ENCODE measurements at places on chromosomes 5 and 9.
A peak's percentile ranks its signal among the peaks of the same experiment; 100 is the strongest.

- DNase-seq: no peak
Measured at GRCh38 chr9:34059281-34059680, 10.6 kb upstream of the UBAP2 start.

- DNase-seq: no peak
Measured at GRCh38 chr5:608429-609370, 3.4 kb upstream of the CEP72 start.

- peak; percentile 58 for DNase-seq
Measured at GRCh38 chr9:92664394-92665152, 5.4 kb downstream of the IPPK start.

GRCh38 chr5:88836195-88836838 lies 46.7 kb downstream of the MEF2C start:
- no peak for DNase-seq

DNA sequence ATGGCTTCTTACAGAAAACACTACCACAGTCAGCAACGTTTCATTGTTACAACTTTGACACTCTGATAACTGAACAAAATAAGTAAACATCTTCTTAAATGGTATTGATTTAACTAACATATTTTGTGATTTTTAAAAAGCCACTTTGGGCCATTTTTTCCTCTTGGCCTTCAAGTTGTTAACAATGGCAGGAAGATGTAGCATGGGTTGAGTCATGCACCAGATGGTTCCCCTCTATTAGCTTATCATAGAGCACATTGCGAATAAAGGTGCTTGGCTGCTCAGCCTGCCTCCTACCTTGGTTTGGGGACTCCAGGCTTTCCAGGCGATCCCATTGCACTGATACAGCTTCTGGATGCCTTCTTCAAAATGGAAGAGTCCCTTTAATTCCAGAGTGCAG lies 24.1 kb upstream of the CER1 start:
- DNase-seq: no peak

DNA sequence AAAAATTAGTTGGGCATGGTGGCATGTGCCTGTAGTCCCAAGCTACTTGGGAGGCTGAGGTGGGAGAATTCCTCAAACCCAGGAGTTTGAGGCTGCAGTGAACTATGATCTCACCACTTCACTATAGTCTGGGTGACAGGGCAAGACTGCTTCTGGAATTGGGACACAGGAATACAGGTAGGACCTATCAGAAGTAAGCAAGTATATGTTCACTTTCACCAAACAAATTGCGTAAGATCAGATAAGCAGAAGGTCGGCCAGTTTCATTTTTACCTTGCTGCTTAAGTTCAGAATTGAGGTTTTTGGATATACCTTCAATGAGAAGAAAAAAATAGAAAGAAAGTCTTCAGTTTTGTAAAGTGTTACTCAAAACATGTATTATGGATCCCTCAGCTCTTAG lies 171.7 kb downstream of the MAT2B start:
- DNase-seq: no peak

DNA sequence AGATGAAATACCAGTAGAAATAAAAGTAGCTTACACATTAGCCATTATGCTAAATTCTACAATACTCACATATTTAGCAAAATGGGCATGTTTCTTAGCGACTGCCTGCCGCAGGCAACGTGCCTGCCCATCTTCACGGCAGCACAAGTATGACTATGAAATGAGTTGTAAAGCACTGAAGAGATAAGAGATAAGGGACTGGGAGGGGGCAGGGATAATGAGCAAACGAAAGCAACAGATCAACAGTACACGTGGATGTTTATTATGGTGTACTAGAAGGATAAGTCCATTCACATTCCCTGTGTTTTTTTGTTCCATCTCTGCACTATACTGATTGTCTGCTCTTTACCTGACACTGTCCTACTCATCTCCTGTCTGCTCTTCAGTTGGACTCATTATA lies 44.1 kb upstream of the KCNN2 start:
- no peak for DNase-seq

DNA sequence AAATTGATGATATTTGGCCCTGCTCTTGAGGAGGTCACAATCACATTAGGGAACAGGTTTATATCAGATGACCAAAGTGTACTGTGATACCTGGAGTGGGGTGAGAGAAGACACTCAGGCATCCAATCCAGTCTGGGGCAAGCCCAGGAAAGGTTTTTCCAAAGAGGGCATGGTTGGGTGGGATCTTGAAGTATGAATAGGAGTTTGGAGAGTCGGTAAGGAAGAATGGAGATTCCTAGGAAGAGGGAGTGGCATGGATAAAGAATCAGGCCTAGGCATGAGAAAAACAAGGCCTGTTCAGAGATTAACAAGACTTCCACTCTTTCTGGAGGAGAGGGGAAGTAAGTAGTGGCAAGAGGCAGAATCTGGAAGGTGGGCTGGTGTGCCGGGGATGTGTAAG lies 91.1 kb downstream of the MVB12B start:
- no peak for DNase-seq

DNA sequence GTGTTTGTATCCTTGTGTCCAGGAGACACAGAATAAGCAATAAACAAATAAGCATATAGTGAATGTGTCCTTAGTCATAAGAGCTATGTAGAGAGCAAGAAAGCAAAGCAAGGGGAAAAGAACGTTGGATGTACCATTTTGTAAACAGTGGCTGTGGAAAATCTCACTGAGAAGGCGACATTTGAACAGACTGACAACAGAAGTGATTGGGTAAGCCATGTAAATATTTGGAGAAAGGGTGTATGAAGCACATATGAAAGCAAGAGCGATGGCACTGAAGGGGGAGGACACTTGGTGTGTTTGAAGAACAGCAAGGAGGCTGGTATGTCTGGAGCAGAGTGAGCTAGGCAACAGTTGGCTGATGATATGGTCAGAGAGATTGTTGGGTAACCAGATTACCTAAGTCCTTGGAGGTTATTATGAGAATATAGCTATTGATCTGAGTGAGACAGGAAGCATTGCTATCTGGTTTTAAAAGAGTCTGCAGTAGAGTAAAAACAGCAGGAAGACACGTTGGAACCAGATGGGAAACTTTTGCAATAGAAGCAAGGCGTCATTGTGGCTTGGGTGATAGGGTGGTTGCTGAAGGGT lies 115.5 kb upstream of the IL7R start:
- no peak for DNase-seq

DNA sequence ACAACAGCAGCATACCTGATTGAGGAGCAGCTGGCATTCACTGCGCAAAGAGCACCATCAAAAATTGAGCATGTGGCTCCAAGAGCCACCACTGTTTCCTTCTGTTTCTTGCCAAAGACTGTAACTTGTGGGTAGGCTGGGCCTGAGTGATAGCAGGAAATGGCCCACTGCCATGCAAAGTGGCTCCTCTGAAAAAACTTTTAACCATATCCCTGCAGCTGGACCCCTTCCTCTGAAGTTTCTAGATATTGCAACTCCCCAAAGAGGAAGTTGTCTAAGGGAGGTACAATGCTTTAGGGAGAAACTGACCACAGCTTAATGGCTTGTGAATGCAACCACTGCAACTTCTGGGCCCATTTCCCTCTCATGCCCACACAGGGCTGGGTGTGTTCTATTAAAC lies 355.4 kb upstream of the PDE4D start:
- DNase-seq: no peak

GRCh38 chr9:74940600-74940999 lies 12.1 kb downstream of the C9orf40 start:
- DNase-seq: no peak

DNA sequence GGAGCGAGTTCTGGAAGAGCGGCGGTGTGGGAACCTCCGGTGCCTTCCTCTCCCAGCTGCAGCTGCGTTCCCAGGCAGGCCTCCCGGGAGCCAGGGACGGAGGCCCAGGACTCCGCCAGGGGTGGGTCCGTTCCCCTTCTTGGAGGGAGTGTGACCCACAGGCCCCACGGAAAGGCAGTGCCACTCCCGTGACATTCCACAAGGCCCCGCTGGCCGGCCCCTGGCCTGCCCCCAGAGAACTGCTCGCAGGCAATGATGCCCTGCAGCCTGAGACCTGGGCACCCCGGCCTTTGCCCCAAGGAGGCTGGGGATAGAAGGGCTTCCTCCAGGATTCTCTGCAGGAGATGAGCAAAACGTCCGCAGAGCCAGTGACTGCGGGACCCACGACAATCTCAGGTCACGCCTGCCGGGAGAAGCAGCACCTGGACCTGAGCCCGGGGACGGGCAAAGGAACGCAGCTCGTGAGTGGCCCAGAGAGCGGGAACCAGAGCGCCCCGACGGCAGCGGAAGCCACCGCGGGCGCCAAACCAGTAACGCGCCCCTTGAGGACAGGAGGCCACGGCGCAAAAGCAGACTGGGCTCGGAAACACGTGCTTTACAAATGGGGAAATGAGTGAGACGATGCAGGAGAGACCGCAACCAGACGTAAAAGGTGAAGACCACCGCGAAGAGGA lies 9.3 kb downstream of the OBP2B start:
- peak; percentile 52 for DNase-seq

- no peak for DNase-seq
Measured at GRCh38 chr9:107707428-107707837, 217.9 kb upstream of the KLF4 start.

GRCh38 chr9:748861-749497 lies 92.5 kb upstream of the DMRT1 start:
- no peak for DNase-seq

- DNase-seq: no peak
Measured at GRCh38 chr5:133820507-133820906, 147.9 kb downstream of the C5orf15 start.

- DNase-seq: peak; percentile 64
Measured at GRCh38 chr9:112180387-112180881, 5.3 kb upstream of the SUSD1 start.

Measured in activated T-cell treated with anti-CD3 and anti-CD28 coated beads, Interleukin-2, amount 50 U/mL, for 72 hours (primary cell).